Stimulated activated CD4-positive, alpha-beta T cell treated with anti-CD3 and anti-CD28 coated beads, Interleukin-1b, Interleukin-23, amount 100 ng/mL, for 24 hours (primary cell): ENCODE measurements at places on chromosomes 2 and 18.

DNA sequence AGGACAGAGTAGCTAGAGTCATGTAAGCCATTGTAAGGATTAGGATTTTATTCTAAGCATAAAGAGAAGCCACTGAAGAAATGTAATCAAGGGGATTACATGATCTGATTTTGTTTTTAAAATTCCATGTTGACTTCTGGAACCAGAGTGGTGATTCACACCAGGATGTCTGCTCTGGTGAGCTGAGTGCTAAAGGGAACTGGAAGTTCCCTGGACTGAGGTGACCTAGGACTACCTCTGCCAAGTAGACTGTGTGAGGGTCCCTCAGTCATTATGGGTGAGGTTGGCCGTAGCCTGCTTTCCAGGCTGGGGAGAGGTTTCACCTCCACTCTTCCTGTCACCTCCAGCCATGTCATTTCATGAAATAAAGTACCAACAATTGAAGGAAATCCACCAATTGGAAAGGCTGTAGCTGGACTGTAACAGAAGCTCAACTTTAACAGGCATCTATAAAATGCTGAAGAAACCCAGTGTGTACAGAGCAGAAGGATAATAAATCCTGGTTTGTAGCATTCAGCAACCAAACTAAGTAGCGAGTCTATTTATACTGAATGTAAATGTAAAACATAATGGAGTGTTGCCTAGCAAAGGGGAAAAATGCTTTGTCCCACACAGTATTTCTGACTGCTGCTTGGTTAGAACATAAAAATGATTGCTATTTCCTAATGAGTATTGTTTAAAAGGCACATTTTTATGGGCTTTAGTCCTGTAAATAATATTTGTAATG, 507.4 kb upstream of the PKDCC start:
- no peak for DNase-seq

- DNase-seq = no peak
Measured at GRCh38 chr18:78703291-78703690, 276.3 kb upstream of the SALL3 start.

DNA sequence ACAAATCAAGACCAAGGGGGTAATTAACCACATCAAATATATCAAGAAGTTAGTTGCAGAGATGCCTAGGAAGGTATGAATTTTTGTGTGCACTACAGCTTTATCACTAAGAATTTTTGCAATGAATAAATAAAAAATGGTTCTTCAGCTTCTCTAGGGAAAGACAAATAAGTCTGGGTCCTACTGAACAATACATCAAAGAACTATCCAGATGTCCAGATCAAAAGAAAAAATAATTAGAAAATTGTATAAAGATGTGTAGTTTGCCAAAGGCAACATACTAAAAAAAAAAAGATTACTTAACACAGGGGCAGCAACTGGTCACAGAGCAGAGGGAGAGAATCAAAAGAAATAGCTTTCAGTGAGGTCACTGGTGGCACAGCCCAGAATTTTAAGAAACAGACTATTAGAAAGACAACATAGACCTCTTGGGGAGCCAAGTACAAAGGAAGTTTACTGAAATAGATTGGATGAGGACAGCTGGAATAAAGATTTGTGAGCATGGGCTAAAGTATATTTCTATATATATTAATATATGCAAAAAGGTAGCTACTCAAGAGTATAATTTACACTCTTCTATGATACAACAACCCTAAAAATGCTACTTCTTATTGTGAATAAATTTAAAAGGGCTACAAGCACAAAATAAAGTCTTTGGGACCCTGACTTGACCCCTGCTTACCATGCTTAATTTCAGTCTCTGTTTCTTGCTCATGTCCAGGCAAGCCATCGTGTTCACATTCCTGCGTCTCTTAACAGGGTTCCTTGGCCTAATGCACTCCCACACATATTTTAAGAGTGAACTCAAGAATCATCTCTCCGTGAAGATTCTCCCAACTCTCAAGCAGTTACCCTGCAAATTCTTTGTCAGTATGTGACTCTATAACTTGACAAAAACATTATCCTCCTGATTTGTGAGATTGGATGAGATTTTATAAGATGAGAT, 99.0 kb upstream of the GRB14 start:
- DNase-seq = no peak

DNA sequence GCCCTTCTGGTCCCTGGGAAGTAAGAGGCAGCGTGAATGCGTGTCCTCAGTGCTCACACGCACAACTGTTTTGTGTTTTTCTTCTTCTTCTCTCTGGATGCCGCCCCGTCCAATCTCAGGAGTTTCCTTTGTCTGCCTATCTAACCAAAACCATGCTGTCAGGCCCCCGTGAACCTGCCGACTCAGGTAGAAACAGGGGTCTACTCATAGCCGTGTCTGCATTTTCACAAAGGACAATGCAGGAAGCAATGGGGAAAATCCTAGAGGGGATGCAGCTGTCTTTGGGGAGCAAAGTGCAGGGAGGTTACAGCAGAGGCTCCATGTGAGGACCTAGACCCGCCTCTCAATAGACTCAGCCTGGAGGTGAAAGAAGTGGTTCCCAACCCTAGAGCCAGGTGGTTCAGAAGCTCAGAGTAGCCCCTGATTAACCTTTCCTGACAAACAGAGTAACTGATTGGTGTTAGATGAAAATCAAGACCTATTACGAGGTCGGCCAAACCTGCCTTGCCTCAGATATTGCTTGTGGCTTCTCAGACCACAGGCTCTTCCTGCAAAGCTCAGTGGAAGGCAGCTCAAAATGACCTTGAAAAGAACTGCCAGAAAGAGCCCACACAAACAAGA, 49.3 kb downstream of the CD226 start:
- no peak for DNase-seq

- DNase-seq = no peak
Measured at GRCh38 chr2:25620077-25620476, 53.3 kb downstream of the DTNB start.

- DNase-seq = no peak
Measured at GRCh38 chr2:172246649-172247048, 143.9 kb upstream of the DLX2 start.

- no peak for DNase-seq
Measured at GRCh38 chr18:23542461-23542860, 39.1 kb downstream of the RMC1 start.

- no peak for DNase-seq
Measured at GRCh38 chr2:11389551-11390398, 45.3 kb upstream of the ROCK2 start.

DNA sequence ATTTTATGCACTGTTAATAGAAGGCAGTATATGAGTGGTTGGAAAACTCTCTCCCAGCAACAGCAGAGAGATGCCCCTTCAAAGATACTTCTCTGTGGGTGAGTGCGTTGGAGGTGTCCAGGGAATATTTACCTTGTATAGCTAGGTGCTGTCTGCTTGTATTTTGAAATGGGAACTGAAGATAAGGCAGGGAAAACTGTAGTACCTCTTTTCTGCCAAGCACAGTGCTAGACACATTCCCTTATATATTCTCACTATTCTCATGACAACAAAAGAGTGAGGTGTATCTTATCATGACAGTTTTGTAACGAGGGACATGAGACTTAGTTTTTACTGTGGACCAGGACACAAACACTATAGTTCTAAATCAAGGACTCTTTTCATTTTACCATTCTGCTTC, 2.1 kb downstream of the TTC39C start:
- DNase-seq = no peak

GRCh38 chr2:63681896-63682295, 93.1 kb downstream of the MDH1 start:
- no peak for DNase-seq

- DNase-seq = no peak
Measured at GRCh38 chr2:149038442-149039212, at the start of gene LYPD6B. LYPD6B (plus strand) TSS chr2:149038699; CDS start chr2:149130949, 92,250 bp downstream.

DNA sequence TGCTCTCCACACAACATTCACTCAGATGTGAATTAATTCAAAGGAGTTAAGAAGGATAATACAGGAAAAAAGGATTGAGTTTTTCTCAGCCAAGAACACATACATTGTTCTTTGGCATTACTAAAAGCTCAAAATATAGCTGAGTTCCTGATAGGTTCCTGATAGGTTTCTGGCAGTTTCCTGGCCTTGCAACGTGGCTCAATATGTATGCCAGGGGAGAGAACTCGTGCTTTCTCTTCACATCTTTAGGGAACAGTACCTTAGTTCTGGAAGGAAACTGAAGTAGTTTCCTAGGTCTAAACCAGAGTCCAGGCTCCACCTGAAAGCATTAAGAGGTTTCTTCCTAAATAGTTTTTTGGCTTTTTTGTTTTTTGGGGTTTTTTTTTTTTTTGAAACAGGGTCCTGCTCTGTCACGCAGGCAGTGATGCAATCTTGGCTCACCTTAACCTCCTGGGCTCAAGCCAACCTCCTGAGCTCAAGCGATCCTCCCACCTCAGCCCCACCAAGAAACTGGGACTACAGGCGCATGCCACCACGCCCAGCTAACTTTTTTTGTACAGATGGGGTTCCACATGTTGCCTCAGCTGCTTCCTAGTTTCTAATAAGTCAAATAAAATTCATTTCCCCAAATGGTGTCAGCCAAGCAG, 42.8 kb downstream of the ESCO1 start:
- no peak for DNase-seq

GRCh38 chr2:12685145-12685544, 31.6 kb upstream of the TRIB2 start:
- DNase-seq = no peak

DNA sequence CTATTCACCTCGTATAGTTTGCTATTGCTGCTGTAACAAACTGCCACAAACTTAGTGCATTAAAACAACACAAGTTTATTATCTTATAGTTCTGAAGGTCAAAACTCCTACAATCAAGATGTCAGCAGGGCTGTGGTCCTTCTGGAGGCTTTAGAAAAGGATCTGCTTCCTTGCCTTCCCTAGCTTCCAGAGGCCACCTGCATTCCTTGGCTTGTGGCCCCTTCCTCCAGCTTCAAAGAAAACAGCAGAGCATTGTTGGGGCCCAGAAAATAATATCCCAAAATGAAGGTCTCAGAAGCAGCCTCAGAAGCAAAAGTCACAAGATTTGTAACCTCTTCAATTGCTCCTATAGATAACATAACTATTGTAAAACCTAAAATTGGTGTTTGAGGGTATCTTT, 100.6 kb downstream of the HNRNPLL start:
- no peak for DNase-seq

- no peak for DNase-seq
Measured at GRCh38 chr2:204187229-204188083, 250.9 kb downstream of the ICOS start.

DNA sequence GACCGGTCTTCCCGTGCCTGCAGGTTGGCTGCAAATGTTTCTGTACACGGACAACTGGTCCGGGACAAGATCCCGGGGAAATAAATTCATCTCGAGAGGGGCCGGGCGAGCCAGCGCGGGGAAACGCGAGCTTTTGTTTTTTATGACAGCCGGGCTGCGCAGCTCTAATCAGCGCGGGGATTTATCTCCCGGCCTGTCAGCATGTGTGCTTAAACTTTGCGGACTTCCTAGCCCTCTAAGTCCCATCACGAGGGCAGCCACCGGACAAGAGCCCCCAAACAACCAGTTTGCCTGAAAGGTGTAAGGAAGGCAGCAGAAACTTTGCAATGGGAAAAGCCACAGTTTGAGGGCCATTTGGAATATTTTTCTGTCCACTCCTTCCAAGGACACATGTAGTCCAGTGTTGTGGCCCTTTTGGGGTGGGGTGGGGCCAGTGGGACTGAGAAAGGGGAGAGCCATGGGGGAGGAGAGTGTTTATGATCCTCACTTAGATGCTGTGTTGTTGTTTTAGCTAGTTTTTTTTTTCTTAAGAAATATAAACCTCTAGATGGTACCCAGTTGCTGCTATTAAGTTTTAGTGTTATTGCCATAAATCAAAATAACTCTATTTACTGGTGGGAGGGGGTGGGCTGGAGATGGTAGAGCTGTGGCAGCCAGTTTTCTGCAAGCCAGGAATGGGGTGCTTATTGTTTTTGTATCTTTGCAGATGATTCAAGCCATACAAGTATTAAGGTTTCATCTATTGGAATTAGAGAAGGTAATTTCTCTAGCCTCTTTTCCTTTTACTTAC, 6.0 kb downstream of the MEIS1 start:
- no peak for DNase-seq

DNA sequence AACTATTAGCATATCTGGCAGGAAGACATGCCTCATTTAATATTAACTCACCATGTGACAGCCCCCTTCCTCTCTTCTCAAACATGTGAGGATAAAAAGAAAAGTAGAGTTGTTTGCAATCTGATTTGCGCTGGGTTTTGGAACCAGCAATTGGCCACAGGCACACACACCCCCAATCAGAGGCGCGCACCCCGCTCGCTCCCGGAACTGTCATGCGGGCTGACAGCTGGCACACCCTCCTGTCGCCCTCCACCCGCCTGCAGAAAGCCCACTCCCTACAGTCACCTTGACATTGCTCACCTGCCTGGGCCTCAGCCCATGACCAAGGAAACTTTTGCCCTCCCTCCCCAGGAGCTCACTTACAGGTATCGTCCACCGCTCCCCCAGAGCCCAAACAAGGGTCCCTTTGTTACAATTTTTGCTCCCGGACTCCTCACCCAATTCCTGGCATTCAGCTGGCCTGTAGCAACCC, 1.1 kb downstream of the COBLL1 start:
- no peak for DNase-seq

DNA sequence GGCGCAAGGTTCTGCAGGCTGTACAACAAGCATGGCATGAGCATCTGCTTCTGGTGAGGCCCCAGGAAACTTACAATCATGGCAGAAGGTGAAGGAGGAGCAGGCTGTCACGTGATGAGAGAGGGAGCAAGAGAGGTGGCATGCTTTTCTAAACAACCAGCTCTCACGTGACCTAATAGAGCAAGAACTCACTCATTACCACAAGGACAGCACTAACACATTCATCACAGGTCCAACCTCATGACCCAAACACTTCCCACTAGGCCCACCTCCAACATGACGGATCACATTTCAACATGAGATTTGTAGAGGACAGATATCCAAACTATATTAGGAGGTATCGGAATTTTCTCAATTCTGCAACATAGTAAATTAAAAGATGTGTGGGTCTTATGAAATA, 108.8 kb upstream of the DLX2 start:
- DNase-seq = no peak

- no peak for DNase-seq
Measured at GRCh38 chr2:240991378-240992263, 6.8 kb upstream of the SNED1 start.

- no peak for DNase-seq
Measured at GRCh38 chr2:105556366-105556765, 157.5 kb upstream of the FHL2 start.
